ENCODE measurements at places on chromosomes 11 and 22. TPM values are rescaled to one million over a fixed set of nuclear protein-coding genes. Genes with fewer than 3 reads are reported as not detected.

CD3E gene
- total RNA-seq, result not detected

DENND5A gene
- total RNA-seq, result 83.2 TPM

CARD18 gene
- total RNA-seq, result not detected

ANKRD42 gene
- 4.3 TPM for total RNA-seq

MMP11 gene
- 4.1 TPM for total RNA-seq

RPS19BP1 gene
- 119 TPM for total RNA-seq

EMID1 gene
- total RNA-seq, result 1.9 TPM

ART1 gene
- total RNA-seq, result not detected

MAPK8IP2 gene
- total RNA-seq, result 0.07 TPM

KCNJ11 gene
- 0.30 TPM for total RNA-seq

Measured in mammary microvascular endothelial cell (primary cell).